ENCODE measurements at places on chromosomes 11 and 22.
A peak's percentile ranks its signal among the peaks of the same experiment; 100 is the strongest.

- DNase-seq = no peak
Measured at GRCh38 chr22:37254867-37255233, 10.8 kb upstream of the RAC2 start.

GRCh38 chr11:47552056-47552565 is 821 bp downstream of the CELF1 start:
- peak; percentile 12 for DNase-seq

- no peak for DNase-seq
Measured at GRCh38 chr11:116576526-116576925, 196.3 kb downstream of the BUD13 start.

- DNase-seq = no peak
Measured at GRCh38 chr22:41526830-41527799, 17.2 kb downstream of the POLR3H start.

DNA sequence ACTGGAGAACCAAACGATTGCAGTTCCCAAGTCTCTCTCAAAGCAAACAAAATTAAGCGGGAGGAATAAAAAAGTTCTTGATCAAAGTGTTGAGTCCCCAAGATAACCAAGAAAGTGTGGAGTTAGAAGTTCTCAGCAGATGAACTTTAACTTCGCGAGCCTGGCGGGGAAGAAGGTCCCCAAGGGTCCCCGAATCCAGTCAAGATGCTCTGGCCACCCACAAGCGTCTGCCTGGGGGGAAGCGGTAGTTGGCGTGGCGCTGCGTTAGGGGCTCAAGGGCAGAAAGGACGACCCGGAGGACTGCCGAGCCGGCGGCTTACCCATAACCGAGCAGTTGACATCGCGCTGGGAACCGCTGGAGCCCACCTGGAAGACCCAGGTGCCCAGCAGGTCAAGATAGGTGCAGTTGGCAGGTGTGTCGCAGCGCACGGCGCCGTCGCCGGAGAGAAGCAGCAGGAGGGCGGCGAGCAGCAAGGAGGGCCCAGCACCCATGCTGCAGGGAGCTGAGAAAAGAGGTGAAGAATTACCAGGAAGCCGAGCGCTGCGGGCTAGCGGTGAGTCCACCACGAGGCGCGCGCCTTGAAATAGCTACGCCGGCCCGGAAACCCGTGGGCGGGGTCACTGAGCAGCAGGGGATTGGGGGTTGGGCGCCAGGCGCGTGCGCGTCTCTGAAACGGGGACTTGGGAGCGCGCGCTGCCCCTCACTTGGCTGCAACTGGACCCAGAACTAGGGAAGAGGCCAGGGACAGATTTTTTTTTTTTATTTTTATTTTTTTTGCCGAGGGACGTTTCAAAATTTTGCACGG is at the start of gene CTSC:
Gene CTSC (minus strand): TSS at position 556 of the 806 bp plus-strand sequence. CDS start 64 bp downstream, at position 492.
- DNase-seq = peak; percentile 55

- no peak for DNase-seq
Measured at GRCh38 chr11:1073261-1073724, 1.4 kb upstream of the MUC2 start.

DNA sequence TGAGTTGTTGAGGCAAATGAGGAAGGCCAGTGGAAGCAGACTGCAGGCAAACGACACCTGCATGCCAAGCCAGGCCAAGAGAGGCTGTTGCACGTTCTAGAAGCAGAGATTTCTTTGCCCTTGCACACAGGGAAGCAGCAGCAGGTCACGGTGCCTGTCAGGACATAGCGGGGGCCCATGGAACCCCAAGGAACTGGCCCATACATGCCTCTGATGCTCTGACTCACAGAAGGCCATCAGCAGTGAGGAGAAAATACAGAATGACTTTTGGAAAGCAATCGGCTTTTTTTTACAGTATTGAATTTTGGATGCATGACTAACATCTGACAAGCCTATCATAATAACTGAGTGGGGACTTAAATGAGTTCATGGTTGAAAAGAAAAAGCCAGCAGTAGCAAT is 123.9 kb downstream of the MPPED1 start:
- DNase-seq = no peak

DNA sequence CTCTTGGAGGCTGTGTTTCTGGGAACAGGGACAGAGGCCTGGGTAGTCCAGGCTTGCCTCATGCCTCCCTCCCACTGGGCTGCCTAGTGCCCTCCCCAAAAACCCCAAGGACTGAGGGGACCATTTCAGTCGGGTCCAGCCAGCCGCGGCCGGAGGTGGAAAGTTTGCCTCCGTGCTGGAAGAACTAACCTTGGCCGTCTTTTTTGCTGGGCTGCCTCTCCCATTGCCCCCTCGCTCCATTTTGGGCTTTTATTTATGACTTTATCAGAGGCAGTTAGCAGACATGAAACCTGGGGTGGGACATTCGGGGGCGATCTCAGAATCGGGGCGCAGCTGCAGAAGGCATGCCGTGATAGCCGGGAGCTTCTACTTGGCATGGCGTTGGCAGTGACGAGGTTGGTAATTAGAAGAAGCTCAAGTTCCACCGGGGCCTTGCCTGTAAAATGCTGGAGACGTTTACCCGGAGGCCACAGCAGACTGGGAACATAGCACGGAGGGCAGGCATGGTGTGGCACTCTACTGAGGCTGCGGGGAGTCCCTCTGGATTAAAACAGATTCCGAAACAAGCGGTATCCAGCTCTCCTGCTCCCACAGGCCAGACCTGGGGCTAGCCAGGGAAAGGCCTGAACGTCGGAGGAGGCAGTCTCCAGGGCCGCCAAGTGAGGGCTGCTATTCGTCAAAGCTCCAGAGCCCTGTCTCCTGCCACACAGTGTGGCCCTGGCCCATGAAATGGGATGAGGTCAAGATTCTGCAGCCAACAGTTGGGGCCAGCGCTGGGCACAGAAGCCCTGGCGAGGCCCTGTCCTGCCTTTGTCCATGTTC is 76.4 kb upstream of the PPARA start:
- no peak for DNase-seq

GRCh38 chr11:35089666-35090065 is 49.3 kb upstream of the CD44 start:
- no peak for DNase-seq

GRCh38 chr22:49197505-49197904 is 630.2 kb downstream of the BRD1 start:
- DNase-seq = peak; percentile 2

DNA sequence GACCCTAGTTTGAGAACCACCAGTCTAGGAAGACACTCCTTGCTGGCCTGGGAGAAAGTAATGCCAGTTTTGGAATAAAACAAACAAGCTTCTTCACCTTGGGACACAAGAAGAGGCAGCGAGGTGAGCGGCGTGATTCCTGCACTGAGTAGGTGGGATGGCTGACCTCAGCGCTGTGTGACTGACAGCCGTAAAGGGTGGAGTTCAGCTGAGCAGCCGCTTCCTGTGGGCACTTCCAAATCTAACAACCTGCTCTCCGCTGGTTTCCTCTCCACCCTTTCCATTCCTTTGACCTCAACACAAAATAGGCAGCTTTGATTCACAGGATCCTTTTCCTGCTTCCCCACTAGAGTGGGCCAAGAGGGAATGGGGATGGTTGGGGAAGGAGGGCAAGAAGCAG is 45.8 kb downstream of the PC start:
- no peak for DNase-seq

- no peak for DNase-seq
Measured at GRCh38 chr11:113314065-113314388, 356 bp upstream of the TTC12 start.

GRCh38 chr11:36436064-36436463 is 74.0 kb downstream of the TRAF6 start:
- no peak for DNase-seq

GRCh38 chr11:98572941-98573340 is 447.8 kb upstream of the CNTN5 start:
- no peak for DNase-seq

DNA sequence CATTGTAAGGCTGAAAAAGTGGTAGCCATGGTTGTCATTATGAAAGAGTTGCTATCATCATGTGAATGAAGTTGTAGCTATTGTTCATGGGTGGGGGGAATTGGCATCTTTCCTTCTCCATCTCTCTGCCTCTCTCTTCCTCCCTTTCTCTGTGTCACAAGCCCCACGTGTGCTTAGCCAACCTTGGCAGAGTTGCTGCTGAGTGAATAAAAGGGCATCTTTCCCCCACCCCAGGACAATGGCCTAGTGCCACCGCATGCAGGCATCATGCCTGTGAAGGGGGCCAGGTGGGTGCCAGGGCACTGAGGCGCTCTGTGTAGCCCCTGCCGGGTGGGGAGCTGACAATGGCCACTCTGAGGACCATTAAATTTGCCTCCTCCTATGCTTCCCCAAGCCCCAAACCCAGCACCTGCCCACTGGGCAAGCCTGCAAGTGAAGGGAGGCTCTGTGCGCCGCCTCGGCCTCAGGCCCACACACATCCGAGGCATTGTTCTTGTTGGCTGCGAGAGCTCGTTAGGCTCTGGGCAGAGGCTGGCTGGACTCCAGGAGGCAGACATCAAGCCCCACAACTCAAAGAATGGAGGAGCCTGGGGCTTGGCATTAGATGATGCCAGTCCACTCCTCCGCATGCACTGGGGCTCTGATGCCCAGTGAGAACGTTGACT is 103.9 kb downstream of the SEZ6L start:
- DNase-seq = no peak

GRCh38 chr11:10667521-10667885 is 26.1 kb downstream of the IRAG1 start:
- DNase-seq = no peak

GRCh38 chr11:60988658-60989057 is 17.2 kb downstream of the CD6 start:
- DNase-seq = no peak

DNA sequence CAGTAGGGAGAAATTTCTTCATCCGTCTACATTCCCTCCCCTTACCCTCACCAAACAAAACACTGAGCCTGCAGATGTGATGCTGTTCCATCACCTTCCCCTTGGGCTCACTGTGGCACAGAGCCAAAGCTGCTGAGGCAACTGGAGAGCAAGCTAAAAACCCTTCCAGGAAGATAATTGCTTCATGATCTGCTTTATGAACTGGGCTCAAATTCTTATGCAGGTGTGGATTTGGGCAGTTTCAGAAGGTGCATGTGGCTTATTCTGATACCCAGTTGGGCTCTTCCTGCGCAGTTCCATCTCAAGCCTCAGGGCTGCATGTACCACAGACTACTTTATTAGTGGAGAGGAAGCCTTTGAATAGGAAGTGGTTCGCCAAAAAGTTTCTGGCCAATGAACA is 58.3 kb downstream of the AAMDC start:
- no peak for DNase-seq

- no peak for DNase-seq
Measured at GRCh38 chr22:29154364-29155048, 51.2 kb upstream of the EMID1 start.

GRCh38 chr11:111417766-111418435 is 38.8 kb upstream of the POU2AF1 start:
- DNase-seq = no peak

GRCh38 chr11:22828373-22828772 is 1.2 kb downstream of the SVIP start:
- no peak for DNase-seq

GRCh38 chr11:1637628-1638027 is 8.1 kb downstream of the KRTAP5-5 start:
- DNase-seq = no peak

GRCh38 chr22:35367331-35367886 is 13.5 kb upstream of the HMOX1 start:
- DNase-seq = no peak
